ENCODE measurements at places on chromosomes 13 and 19.

GRCh38 chr19:28913626-28914025 is 299.3 kb downstream of the UQCRFS1 start:
- no peak for DNase-seq

DNA sequence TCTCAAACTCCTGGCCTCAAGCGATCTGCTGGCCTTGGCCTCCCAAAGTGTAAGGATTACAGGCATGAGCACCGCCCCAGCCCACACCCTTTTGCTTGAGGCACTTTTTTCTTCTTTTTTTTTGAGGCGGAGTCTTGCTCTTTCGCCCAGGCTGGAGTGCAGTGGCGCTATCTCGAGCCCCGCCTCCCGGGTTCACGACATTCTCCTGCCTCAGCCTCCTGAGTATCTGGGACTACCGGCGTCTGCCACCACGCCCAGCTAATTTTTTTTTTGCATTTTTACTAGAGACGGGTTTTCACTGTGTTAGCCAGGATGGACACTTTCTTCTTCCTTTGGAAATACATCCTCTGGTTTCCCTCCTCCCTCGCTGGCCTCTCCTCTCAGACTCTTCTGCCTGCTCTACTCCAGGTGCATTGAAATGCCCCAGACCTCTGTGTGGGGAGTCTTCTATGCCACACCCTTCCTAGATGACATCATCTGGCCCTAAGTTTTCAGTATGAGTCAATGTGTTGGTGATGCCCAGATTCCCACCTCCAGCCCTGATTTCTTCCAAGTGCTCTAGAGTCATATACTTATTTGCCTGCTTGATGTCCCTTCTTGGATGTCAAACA is 20.7 kb upstream of the TPT1 start:
- DNase-seq, result peak; percentile 14

DNA sequence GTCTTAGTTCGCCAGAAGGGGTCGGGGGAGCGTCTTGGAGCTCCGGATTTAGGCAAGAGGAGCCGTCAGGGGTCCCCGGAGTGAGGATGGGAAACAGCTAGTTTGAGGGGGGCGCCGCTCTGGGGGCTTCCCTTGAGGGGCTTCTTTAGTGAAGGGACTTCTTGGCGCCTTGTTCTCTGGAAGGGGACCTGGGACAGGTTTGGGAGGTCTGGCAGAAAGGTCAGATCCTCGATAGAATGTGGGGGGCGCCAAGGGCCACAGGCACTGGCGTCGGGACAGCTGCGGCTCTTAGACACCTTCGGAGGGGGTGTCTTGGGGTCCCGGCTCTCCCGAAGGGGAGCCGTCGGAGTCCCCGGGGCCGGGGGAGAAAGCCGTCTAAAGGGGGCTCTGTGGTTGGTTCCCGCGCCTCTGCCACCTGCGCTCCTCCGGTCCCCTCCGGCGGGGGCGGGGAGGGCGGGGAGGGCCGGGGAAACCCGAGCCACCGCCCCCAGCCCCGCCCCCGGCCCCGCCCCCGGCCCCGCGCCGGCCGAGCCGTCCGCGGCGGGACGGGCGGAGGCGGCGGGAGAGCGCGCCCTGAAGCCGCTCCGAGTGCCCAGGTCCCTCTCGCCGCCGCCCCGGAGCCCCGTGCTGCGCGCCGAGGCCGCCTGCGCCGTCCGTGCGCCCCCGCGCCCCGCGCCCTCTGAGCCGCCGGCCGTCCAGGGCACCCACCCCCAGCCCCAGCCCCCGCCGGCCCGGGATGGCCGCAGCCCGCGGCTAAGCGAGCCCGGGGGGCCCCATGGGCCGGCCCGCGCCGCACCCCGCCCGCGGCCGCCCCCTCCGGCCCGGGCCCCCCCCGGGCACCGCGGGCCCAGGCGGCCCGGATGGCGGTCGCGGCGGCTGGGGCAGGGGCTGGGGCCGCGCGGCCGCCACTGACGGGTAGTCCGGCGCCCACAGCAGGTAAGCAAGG is at the start of gene NRTN:
TSS of gene NRTN (plus strand) at position 552 of the 946 bp plus-strand sequence. CDS start 19,099 bp downstream, outside the sequence.
- DNase-seq, result no peak

- DNase-seq, result no peak
These were observed 12.1 kb downstream of the SETDB2 start for GRCh38 chr13:49456156-49456555.

- DNase-seq, result no peak
These were observed 6.9 kb downstream of the SUGP2 start for GRCh38 chr19:19026299-19026971.

- DNase-seq, result no peak
These were observed 2.4 kb upstream of the ICAM4 start for GRCh38 chr19:10284065-10284959.

GRCh38 chr13:83810136-83810535 is 72.1 kb downstream of the SLITRK1 start:
- no peak for DNase-seq

DNA sequence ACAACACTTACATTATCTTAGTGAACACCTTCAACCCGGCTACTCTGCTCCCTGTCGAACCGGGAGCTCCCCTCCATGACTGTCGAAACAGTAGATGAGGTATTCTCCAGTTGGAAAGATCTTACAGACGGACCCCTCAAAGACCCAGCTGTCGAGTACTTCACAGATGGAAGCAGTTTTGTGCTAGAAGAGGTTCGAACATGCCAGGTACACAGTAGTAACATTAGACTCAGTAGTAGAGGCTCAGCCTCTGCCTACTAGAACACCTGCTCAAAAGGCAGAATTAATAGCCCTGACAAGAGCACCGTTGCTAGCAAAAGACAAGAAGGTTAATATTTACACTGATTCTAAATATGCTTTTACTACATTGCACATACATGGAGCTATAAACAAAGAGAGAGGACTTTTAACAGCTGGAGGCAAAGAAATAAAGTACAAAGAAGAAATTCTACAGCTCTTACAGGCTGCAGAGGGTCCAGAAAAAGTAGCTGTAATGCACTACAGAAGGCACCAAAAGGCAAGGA is 13.6 kb upstream of the SLC15A1 start:
- no peak for DNase-seq

- DNase-seq, result no peak
These were observed 19.3 kb downstream of the PLD3 start for GRCh38 chr19:40367577-40368434.

GRCh38 chr13:81781471-81781870 is 1440.5 kb upstream of the SPRY2 start:
- DNase-seq, result no peak

GRCh38 chr13:70723732-70724131 is 615.5 kb upstream of the KLHL1 start:
- DNase-seq, result peak; percentile 14

DNA sequence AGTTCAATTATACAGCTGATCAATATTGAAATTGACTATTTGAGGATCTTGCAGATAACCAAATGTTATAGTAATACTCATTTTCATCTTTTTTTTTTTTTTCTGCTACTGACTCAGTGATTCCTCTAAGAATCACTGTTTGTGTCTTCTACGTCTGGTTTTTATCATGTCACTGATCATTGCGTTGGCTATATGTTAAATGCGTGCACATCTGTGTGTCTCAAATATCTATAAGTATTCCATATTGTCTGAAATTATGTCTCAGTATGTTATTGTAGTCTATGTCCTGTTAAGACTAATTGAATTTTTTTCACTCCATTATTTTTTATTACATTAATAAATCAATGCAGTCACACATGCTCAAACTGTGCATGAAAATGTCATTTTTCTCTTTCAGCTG is 200.5 kb downstream of the PCDH20 start:
- DNase-seq, result no peak

DNA sequence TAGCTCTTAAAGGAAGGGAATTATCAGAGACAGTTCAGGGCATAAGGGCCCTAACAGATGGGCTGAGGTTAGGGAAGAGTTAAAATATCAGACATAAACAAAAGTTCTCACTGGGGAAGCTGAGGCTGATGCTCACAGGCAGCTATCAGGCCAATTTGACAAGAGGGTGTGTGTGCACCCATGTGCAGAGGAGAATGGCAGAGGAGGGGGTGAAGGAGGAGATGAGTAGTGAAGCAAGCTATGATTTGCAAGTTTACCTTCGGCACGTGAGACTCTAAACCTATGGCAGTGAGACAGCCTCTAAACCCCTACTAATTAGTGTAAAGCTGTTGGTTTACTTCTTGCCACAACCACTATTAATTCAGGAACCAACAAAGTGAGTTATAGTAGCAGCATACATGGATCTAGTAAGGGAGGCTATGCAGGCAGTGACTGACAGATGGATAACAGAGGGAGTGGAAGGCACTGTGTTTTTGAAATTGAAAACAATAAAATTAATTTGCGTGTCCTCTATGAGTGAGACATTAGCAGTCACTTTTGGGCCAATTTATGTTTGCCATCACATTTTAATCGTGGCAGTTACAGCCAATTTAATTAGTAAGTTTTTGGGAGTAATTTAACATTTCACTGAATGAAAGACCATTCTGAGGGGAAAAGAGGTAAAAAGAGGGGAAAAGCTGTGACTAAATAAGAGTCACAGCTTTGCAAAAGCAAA is 99.6 kb upstream of the HTR2A start:
- DNase-seq, result no peak

DNA sequence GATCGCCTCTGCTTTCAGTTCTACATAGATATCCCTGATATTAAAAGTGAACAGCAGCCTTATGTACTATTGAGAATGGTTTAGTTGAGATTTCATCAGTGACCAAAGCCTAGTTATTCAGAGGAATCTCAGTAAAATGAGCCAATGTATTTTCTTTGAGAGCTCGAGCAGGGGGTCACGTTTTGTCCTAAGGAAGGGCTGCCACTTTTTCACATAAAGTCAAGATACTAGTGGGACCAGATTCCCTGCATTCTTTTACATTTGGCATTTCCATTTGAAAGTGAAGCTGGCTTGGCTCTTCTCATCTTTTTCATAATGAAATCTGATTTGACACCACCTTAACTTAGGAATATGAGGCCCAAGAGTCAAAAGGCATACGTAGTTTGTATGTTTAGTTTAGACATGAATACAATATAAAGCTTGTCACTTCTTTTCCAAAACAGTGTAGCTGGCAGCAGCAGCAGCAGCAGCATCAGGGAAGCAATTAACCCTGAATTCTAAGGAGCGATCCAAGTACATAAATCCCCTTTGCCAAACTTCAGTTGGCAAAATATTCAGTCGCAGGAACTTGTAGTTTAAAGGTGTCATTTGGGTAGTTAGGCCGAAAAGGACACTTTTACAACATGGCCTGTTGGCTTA is 1752.2 kb upstream of the PCDH20 start:
- no peak for DNase-seq

DNA sequence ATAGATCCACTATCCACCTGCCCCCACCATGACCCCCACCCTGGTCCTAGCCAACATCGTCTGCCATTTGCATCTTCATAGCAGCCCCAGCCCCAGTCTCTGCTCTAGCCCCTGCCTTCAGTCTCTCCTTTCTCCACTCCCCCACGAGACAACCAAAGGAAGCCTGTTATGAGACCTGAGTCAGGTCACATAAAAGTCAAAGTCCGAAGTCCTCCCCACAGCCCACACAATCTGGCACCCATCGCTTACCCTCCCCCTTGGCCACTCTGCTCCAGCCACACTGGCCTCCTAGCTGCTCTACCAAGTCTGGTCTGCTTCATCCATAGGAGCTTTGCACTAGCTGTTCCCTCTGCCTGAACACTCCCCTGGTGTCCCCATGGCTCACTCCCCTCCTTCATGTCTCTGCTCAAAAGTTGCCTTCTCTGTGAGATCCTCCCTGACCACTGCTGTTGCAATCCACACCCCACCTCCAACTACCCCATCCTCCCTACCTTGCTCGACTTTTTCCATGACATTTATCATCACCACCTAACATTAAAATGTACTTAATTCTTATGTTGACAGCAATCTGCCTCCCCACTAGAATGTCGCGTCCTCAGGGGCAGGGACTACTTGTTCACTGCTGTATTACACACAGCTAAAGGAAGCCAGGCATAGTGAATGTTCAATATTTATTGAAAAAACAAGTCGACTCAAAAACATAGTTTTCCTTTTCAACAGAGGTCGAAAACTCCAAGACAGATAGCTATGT is 1.2 kb upstream of the PLEKHG2 start:
- DNase-seq, result no peak

GRCh38 chr13:111976474-111977178 is 90.3 kb upstream of the SOX1 start:
- no peak for DNase-seq

- DNase-seq, result no peak
These were observed 11.0 kb downstream of the SLC7A9 start for GRCh38 chr19:32858559-32858958.

DNA sequence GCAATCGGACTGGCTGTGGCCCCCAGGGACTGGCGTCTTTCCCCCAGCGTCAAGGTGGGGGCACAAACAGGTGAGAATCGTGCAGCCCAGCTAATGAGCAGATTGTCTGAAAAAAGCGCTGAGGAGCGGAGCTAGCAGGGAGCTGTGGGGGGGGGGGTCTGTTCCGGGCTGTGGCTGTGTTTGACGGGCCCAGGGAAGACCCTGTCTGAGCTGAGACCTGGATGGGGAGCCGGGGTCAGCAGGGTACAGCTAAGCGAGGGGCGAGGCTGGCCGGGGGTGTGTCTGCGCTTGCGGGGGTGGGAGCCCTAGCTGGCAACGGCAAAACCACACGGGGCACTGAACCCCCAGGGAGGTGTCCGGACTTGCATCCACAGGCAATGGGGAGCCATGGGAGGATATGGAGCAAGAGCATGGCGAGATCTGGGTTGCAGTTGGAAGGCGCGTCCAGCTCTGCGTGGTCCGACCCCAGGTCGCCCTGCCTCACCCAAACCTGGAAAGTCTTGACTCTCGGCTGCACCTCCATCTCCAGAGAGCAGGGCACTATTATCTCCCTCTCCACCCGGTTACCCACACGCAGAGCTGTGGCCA is 4.6 kb downstream of the LINGO3 start:
- no peak for DNase-seq

DNA sequence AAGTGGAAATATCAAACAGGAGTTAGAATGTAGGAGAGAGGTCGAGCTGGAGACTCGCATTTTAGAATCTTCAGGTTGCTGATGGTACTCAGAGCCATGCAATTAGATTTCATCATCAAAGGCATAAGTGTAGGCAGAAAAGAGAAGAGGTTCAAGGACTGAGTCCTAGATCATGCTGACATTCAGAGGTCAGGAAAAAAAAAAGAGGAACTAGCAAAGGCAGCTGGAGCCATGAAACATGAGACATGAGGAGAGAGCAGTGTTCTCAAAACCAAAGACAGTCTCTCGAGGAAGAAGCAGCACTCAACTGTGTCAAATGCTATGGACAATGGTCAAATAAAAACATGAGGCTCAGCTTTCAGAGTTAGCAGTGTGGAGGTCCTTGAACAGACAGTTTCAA is 12.4 kb upstream of the TPP2 start:
- no peak for DNase-seq

GRCh38 chr19:11268783-11269267 is 6.5 kb upstream of the DOCK6 start:
- peak; percentile 43 for DNase-seq

DNA sequence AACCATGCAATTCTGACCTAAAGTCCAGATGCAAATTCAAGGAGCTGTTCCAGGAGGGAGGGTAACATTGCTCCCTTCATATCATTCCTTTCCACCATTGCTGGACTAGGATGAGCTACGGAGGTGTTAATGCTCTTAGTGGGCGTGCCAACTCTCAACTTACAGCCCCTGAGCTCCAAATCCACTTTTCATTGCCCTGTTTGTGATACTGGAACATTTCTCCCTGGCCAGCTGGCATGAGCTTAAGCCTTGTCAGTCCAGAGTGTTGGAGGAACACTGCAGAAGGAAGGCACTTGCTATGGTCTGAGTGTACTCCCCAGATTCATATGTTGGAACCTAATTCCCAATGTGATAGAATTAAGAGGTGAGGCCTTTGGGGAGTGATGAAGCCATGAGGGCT is 70.4 kb upstream of the FARP1 start:
- no peak for DNase-seq

GRCh38 chr13:22642088-22642487 is 538.7 kb upstream of the SGCG start:
- no peak for DNase-seq
